Uterus (tissue), 4 donors: ENCODE measurements at places on chromosomes 6 and 20. TPM values are rescaled to one million over a fixed set of nuclear protein-coding genes. Genes with fewer than 3 reads are reported as not detected.

GRCh38 chr20:58981628-58982364, 740 bp downstream of the NELFCD start:
- peaks cover 8% of the 10 kb centered on the region for H3K4me1 ChIP-seq
- peak overlapping the region; percentile 68 for H3K4me3 ChIP-seq
- no peak for DNase-seq
- no peaks in the 10 kb centered on the region for H3K36me3 ChIP-seq

DNA sequence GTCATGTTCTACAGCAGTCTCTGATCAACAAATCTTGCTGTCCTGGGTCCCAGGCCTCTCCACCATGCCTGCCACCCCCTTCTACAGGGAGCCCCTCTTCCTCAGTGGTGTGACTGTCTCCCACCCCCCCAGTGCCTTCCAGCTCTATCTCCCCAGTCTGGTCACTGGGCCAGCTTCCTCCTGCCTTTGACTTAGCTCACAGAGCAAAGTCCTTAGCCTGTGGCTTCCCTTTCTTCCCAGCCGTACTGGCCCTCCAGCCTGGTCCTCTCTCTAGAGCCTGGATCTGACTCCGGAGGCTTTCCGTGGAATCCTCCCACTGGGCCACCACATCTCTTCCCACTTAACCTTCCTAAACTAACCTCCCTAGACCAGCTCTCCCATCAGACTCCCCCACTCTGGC, 17.0 kb downstream of the MAPK13 start:
- no peak overlapping the region for H3K4me3 ChIP-seq
- DNase-seq = no peak
- H3K4me1 ChIP-seq = no peaks in the 10 kb centered on the region
- no peaks in the 10 kb centered on the region for H3K27me3 ChIP-seq
- no peaks in the 10 kb centered on the region for H3K36me3 ChIP-seq
- no peak overlapping the region for H3K27ac ChIP-seq

- H3K27me3 ChIP-seq = no peaks in the 10 kb centered on the region
- no peaks in the 10 kb centered on the region for H3K4me1 ChIP-seq
- no peak overlapping the region for H3K4me3 ChIP-seq
- no peak overlapping the region for H3K27ac ChIP-seq
Measured at GRCh38 chr20:18857640-18858039, 44.1 kb downstream of the SCP2D1 start.

DNA sequence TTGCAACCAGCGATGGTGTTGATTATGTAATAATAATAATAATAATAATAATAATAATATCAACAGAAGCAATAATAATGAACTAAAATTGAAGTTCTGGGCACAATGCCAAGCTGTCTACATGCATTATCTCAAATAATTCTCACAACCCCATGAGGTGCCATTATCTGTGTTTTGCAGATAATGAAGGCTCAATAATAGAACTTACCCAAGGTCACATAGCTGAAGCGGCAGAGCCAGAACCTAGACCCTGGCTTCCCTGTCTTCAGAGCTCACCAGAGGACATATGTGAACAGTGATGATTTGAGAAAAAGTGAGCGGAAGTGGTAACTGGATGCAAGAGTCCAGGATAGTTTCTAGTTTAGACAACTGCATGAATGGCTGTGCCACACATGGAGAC, 91.0 kb downstream of the HIVEP1 start:
- no peak overlapping the region for H3K4me3 ChIP-seq
- H3K27me3 ChIP-seq = no peaks in the 10 kb centered on the region
- H3K4me1 ChIP-seq = no peaks in the 10 kb centered on the region
- H3K36me3 ChIP-seq = no peaks in the 10 kb centered on the region

GRCh38 chr6:131161987-131162386, 26.7 kb downstream of the AKAP7 start:
- H3K4me1 ChIP-seq = no peaks in the 10 kb centered on the region
- no peak for DNase-seq

DNA sequence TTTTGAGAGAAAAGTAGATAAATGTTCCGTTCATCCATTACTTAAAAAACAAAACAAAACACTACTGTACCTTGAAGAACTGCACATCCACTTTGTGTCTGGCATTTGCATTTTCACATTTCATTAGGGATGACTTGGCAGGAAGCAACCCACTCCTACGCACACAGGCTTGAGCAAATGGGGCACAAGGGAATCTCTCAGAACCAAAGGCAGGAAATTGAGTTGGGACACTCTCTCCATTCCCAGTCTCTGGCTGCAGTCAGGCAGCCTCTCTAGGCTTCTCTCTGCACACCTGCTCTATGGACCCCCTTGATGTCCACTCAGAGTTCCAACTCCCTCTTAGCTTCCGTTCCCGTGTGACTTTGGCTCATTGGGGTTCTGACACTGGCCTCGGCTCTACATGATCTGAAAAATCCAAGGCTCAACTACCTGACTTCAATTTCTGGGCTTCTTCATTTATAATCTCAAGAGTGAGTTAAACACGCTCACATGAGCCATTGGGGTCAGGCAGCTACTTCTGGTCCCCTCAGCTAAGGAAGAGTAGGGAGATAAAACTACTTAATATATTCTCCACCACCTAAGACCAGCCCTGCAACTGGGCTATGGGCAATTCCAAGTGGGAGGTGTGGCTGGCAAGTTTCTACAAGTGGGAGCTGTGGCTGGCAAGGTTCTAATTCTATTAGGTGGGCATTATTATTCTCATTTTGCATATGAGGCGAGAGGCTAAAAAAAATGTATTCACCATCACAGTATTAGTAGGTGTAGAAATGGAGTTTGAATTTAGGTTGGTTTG, 251.9 kb downstream of the SOD2 start:
- no peak overlapping the region for H3K4me3 ChIP-seq
- no peaks in the 10 kb centered on the region for H3K4me1 ChIP-seq
- H3K27ac ChIP-seq = no peak overlapping the region
- H3K27me3 ChIP-seq = no peaks in the 10 kb centered on the region
- no peaks in the 10 kb centered on the region for H3K36me3 ChIP-seq

GRCh38 chr6:35008858-35009257, 119.8 kb downstream of the ANKS1A start:
- no peaks in the 10 kb centered on the region for H3K36me3 ChIP-seq
- no peak overlapping the region for H3K4me3 ChIP-seq
- H3K27ac ChIP-seq = no peak overlapping the region
- no peak for DNase-seq
- H3K27me3 ChIP-seq = no peaks in the 10 kb centered on the region

GRCh38 chr20:7155282-7155681, 387.8 kb downstream of the BMP2 start:
- H3K4me3 ChIP-seq = no peak overlapping the region
- H3K27ac ChIP-seq = no peak overlapping the region
- H3K27me3 ChIP-seq = no peaks in the 10 kb centered on the region
- H3K4me1 ChIP-seq = no peaks in the 10 kb centered on the region
- DNase-seq = no peak

DNA sequence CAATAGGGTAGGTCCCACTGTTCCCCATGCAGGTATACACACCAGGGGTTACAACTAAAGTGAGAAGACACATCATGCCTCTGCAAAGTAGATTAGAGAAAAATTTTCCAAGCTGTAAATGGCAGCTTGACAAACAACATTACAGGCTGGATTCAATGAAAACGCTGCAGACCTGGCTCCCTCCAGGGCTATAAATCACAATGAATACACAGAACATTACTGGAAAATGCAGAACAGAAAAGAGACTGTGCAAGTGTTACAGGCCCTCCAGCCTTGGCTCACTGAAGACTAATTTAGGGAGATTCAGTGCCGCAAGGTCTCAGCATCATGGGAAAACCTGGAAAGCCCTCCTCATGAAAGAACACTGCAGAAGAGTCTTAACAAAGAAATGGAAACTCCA, 207.8 kb downstream of the KHDC1L start:
- no peak for DNase-seq
- H3K27me3 ChIP-seq = no peaks in the 10 kb centered on the region
- H3K4me1 ChIP-seq = no peaks in the 10 kb centered on the region
- no peaks in the 10 kb centered on the region for H3K36me3 ChIP-seq
- H3K4me3 ChIP-seq = no peak overlapping the region
- H3K27ac ChIP-seq = no peak overlapping the region

DNA sequence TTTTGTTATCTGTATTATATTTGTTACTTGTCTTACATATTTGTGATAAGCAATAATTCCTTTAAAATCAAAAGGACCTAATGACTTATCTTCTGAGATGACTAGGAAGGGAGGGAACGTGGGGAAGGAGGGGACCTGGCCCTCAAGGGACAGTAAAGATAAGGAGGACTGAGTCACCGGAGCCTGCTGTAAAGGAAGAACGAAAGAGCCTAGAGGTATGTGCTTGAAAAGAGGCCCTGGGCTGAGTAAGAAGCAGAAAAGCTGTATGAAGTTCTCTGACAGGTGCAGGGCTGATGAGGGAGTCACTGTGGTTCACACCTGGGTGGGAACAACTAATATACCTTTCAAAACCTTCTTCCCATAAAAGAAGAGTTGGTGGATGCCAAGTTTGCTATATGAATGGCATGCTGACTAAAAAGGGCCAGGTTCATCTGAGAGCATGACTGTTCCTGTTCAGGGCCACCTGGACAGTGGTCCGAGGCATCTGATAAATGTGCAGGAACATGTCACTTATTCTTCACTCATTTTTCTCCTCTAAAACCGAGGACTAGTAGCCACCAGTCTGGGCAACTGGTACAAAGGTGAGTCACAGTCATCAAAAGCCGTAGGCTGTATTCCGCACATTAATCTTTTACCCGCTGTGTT, 111.3 kb downstream of the TNFAIP3 start:
- H3K36me3 ChIP-seq = no peaks in the 10 kb centered on the region
- no peak for DNase-seq

DNA sequence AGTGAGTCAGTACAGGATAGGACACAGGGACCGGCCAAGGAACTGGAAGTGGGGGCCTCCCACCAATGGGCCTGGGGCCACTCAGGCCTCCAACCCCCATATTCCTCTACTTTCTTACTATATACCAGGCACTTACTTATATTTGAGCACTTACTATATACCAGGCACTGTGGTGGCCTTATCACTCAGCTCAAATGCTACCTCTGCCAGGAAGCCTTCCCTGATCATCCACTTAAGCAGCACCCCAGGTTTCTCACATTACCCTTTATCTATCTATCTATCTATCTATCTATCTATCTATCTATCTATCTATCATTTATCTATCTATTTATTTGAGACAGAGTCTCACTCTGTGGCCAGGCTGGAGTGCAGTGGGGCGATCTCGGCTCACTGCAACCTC, 12.3 kb upstream of the UBE2V1 start:
- DNase-seq = no peak
- no peaks in the 10 kb centered on the region for H3K27me3 ChIP-seq
- H3K4me1 ChIP-seq = no peaks in the 10 kb centered on the region
- H3K27ac ChIP-seq = no peak overlapping the region
- H3K4me3 ChIP-seq = no peak overlapping the region

- no peak overlapping the region for H3K4me3 ChIP-seq
- H3K27ac ChIP-seq = no peak overlapping the region
- DNase-seq = no peak
- H3K27me3 ChIP-seq = no peaks in the 10 kb centered on the region
- no peaks in the 10 kb centered on the region for H3K4me1 ChIP-seq
Measured at GRCh38 chr20:54295686-54296085, 87.8 kb downstream of the PFDN4 start.

GRCh38 chr6:160430751-160431150, 82.6 kb downstream of the SLC22A3 start:
- no peaks in the 10 kb centered on the region for H3K36me3 ChIP-seq
- DNase-seq = peak; percentile 70
- peaks cover 5% of the 10 kb centered on the region for H3K4me1 ChIP-seq
- H3K27me3 ChIP-seq = no peaks in the 10 kb centered on the region

- no peak for DNase-seq
- no peaks in the 10 kb centered on the region for H3K4me1 ChIP-seq
- H3K36me3 ChIP-seq = no peaks in the 10 kb centered on the region
- H3K27ac ChIP-seq = peak overlapping the region; percentile 76
- H3K27me3 ChIP-seq = no peaks in the 10 kb centered on the region
- peak overlapping the region; percentile 70 for H3K4me3 ChIP-seq
Measured at GRCh38 chr6:37256692-37257319, 766 bp upstream of the TBC1D22B start.

DNA sequence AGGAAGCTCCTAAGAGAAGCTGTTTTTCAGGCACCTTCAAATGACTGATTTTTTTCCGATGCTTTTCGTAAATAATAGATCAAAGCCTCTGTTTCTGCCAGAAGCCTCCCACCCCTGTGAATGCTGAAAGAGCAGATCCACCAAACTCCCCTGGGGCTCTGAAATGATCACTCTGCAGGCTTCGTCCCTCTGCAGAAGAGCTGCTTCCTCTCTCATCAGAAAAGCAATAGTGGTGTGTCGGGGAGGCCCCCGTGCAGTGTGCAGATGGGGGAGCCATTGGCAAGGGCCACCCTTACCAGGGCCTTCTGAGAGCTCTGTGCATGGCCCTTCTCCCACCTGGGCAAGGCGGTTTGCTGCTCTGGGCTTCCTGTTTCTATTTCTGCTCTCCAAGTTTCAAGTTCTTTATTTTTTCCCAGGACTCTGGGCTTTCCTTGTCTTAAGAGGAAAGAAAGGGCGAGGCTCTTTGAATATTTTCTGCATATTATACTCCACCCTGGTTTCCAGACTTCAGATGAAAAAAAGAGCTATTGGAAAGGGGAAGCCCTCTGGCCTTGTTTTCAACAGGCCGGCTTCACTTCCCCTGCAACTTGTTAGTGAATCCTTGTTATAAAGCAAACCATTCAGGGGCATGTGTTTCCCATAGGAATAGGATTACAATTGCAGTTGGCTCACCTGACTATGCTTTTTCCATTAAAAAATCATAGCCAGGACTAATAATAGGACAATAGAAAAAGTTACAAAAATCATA, 155.2 kb downstream of the TTLL2 start:
- H3K4me3 ChIP-seq = no peak overlapping the region
- H3K27ac ChIP-seq = no peak overlapping the region
- DNase-seq = no peak
- no peaks in the 10 kb centered on the region for H3K36me3 ChIP-seq
- H3K4me1 ChIP-seq = no peaks in the 10 kb centered on the region

- H3K27ac ChIP-seq = no peak overlapping the region
- H3K36me3 ChIP-seq = no peaks in the 10 kb centered on the region
- no peaks in the 10 kb centered on the region for H3K4me1 ChIP-seq
- H3K27me3 ChIP-seq = no peaks in the 10 kb centered on the region
- no peak overlapping the region for H3K4me3 ChIP-seq
- no peak for DNase-seq
Measured at GRCh38 chr20:13936781-13937576, 53.4 kb downstream of the SEL1L2 start.

DNA sequence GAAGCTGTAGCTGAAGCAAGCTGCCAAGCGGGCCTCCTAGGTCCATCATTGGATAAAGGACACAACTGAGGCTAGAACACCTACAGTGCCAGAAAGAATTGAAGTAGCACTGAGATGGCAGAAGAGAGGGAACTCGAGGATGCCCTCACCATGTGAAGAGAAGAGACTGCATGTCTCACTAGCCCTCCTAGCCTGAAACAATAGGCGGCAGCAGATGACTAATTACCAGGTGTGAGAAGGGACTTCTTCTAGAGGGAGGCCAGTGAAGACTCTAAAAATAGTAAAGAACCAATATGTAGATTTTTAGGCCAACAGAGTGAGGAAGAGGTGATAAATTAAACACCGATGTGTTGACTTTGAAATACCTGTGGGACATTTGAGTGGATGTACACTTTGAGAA, 50.3 kb downstream of the LGSN start:
- H3K4me3 ChIP-seq = no peak overlapping the region
- no peak for DNase-seq
- H3K27me3 ChIP-seq = no peaks in the 10 kb centered on the region
- no peaks in the 10 kb centered on the region for H3K4me1 ChIP-seq
- H3K36me3 ChIP-seq = no peaks in the 10 kb centered on the region

The ZNF334 gene
- total RNA-seq = 19.6 TPM

The ATG5 gene
- total RNA-seq = 40.0 TPM

The PRDM1 gene
- 1.5 TPM for total RNA-seq

The FAM162B gene
- total RNA-seq = 0.59 TPM

The COL9A3 gene
- 75.4 TPM for total RNA-seq

The VGLL2 gene
- not detected for total RNA-seq

The LAMA4 gene
- 329 TPM for total RNA-seq

The ASIP gene
- total RNA-seq = not detected

The KIF25 gene
- total RNA-seq = 0.28 TPM

The ZNF322 gene
- 38.7 TPM for total RNA-seq
